ENCODE measurements at places on chromosomes 11 and 22.

DNA sequence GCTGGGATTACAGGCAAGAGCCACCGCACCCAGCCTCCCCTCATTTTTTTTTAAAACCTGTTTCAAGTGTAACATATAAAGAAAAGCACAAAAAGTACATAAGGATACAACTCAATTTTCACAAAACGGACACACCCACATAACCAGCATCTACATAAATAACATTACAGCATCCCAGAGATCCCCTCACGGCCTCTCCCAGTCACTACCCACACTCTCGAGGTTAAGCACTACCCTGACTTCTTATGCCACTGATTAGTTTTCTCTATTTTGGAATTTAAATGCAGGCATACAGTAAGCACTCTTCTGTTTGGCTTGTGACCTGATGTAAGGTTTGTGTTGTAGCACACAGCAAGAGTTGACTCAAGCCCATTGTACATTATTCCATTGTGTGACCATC, 82.5 kb downstream of the CLPB start:
- DNase-seq: no peak

DNA sequence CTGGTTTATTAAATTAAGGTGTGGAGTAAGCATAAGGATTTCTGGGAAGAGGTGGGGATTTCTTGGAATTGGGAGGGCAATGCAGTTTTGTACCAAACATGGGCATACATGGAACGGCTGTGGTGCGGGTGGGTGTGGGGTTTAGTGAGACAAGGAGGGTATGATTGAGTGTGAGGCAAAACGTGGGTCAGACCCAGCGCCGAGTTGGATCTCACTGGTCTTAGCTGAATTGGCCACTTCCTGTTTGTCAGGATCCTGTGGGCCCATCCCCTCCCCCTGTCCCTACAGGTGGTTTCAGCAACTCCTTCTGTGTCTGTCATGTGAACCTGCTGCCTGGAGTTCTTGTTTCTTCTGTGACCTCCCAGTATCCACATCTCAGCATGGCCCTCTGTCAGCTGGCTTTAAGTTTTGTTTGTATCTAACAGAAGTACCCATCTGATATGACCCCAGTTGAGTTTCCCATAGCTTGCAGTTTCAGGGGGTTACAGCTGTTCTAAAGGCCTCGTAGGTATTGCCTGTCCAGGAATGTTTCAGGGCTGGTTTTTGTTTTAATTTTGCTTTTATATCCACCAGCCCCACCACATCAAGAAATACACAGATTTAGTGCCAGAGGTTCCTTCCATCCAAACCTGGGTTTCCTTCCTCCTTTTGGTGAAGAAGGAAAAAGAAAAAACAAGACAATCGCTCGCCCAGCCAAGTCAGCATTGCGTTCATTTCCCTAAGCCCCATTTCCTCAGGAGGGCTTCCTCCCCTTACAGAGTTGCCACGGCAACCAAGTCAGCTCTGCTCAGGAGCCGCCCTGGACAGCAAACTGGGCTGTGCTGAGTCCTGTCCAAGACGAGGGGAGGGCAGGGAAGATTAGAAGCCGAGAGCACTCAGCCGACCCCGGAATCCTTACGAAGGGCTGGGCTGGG, 6.0 kb downstream of the APOL1 start:
- no peak for DNase-seq

DNA sequence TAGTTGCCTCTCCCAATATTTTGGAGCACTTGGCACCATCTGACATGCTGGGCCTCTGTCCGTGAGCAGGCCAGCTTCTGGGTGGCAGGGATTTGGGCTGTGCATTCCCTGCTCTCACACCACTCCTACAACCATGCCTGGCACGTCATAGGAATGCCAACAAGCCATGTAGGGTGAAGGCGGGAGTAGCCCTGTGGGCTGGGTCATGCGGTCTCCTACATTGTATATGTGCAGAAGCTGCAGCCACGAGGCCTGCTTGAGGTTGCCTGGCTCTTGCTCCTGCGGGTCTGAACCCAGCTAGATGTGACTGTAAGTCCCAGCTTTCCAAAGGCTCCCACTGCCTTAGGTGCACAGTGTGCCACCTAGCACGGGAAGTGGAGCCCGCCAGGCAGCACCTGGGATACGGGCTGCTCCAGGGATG, 14.5 kb downstream of the MYEOV start:
- no peak for DNase-seq

GRCh38 chr11:65208785-65209710, 27.3 kb downstream of the CAPN1 start:
- DNase-seq: no peak

GRCh38 chr11:69048031-69048693, 570 bp upstream of the TPCN2 start:
- DNase-seq: no peak

DNA sequence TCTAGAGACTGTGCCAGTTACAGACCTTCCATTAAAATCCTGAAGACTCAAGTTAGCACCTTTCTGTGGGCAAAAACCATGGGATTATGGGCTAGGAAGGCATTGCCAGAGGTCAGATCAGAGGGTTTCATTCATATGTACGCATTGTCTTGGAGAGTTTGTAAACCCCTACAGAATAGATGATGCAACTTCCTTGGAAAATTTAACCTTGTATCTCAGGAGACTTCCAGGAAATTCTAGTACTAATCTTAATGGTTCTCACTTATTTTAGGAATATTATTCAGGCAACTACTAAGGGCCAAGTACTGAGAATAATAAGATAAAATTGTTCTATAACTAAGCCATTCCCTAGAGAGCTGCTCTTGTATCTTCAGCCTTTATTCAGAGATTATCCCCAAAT, 6.9 kb downstream of the OLFML1 start:
- DNase-seq: no peak

Data from stimulated activated naive B cell treated with anti-CD40 and anti-IgM and Interleukin-4, amounts not matched to agents 10 μg/mL and 1 μg/mL and 100 μg/mL, for 72 hours (primary cell).